ENCODE measurements at places on chromosomes 1 and 21.

GRCh38 chr1:43352881-43353280 lies 5.9 kb upstream of the CDC20 start:
- no peak for DNase-seq

- peak; percentile 68 for DNase-seq
These were observed 43.4 kb upstream of the MRPS6 start for GRCh38 chr21:34029743-34030528.

DNA sequence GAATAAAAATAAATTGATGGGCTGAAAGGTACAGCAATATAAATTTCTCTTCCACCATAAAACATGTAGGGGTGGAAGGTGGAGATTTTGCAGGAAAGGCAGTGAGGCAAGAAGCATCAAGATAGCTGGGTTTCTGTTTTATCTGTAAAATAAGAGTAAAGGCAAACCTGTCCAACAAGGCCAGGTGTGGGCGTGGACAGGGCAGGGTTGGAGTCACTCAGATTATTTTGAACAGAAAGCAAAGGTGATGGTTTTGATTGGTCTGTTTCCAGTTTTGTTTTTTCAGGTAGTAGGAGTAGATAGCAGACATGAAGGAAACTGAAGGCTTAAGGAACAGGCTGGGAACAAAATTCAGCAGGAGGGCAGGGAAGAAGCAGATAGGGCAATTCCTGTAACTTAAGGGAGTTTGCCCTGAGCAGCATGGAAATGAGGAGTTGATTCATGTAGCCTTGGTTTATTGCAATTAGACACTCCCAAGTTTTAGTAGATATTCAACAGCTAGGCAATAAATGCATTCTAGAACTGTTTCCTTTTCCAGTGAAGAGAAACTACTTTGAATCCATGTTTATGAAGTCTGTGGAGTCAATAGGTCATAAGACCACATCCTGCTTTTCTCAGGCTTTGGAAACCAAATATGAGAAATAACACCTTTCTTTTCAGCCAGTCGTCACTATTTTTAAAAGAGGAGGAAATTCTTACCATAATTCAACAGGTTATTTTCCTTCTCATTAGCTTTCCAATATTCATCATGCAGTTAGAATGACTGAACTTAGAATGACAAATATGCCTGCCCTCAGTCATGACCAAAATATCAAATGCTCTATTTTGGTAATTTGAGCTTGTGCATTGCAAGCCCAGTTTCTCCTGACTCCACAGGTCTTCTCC lies 38.7 kb upstream of the CD55 start:
- DNase-seq, result peak; percentile 30

- DNase-seq, result peak; percentile 86
These were observed 53.5 kb downstream of the MRPL37 start for GRCh38 chr1:54253480-54253879.

DNA sequence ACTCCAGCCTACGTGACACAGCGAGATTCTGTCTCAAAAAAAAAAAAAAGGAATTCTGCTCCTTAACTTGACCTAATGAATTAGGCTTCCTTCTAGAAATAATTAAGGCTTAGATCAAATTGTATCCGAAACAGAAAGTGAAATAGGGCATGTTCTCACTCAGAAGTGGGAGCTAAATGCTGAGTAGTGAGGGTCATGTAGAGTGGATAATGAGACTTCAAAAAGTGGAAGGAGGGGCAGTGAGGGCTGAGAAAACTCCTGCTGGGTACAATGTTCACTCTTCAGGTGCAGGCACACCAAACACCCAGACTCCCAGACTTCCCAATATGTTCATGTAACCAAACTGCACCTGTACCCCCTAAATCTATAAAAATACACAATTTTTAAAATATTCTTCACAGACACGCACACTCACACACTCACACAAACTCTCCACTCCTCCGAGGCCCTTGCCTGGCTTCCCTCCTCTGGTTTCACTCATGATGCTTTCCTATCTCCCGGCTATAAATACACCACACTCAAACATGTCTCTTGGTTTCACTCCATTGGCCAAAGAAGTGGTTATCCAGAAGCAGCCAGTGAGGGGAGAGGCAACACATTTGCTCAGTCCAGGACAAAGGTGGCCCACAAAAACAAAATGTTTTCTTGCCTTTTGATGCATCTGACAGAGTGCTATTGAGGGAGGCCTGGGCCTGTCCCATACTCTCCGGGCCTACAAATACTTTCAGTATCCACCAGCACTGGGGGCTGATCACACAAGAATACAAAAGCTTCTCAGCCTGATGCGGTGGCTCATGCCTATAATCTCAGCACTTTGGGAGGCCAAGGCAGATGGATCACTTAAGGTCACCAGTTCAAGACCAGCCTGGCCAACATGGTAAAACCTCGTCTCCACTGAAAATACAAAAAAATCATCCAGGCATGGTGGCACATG lies 249.2 kb downstream of the TOMM20 start:
- DNase-seq, result no peak

GRCh38 chr1:68782890-68783289 lies 286.0 kb upstream of the DEPDC1 start:
- DNase-seq, result no peak

DNA sequence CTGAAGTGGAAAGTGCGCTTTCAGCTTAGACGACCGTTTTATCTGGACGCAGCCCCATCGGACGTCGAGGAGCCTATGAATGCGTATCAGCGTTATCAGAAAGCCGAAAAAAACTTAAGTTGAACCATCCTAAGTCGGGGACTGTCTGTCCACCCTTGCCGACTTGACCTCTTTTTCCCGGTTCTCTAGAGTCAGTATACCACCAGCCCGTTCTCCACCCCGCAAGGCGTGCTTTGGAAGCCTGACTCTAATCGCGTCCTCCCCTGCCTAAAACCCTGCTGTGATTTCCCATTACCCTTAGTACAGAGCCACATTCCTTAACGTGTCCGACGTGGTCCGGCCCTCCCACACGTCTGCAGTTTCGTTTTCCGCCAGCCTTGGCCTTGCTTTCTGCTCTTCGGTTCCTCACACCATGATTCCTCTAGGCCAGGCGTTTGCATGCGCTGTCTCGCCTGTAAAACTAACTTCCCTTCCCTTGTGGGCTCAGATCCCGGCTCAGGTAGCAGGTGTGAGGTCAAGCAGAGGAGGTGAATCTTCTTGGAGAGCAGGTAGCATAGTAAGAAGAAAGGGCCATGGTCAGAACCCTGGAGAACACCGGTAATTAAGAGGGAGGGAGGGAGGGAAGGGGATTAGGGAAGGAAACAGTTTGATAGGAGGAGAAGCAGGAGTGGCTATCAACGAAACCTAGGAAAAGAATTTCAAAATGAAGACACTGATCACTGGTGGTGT lies 865 bp downstream of the ADPRS start:
- peak; percentile 58 for DNase-seq

- no peak for DNase-seq
These were observed 17.2 kb upstream of the PRSS38 start for GRCh38 chr1:227798078-227798802.

- DNase-seq, result no peak
These were observed 21.8 kb upstream of the DYNLT5 start for GRCh38 chr1:66730462-66730861.
